ENCODE measurements at places on chromosomes 12 and 14.

- no peak for DNase-seq
These were observed 20.3 kb upstream of the ADIPOR2 start for GRCh38 chr12:1670358-1671268.

DNA sequence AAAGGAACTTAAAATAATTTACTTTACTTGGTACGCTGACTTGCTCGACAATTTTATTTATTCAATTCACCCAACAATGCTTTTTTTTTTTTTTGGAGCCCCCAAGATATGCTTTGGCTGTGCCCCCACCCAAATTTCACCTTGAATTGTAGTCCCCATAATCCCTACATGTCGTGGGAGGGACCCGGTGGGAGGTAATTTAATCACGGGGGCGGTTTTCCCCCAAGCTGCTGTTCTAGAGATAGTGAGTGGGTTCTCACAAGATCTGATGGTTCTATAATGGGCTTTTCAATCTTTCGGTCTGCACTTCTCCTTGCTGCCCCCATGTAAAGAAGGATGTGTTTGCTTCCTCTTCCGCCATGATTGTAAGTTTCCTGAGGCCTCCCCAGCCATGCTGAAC is 10.4 kb downstream of the FGD6 start:
- no peak for DNase-seq

GRCh38 chr12:95790917-95791849 is 619 bp upstream of the NTN4 start:
- DNase-seq, result peak; percentile 14

GRCh38 chr12:93990832-93991803 is 157.3 kb upstream of the PLXNC1 start:
- no peak for DNase-seq

DNA sequence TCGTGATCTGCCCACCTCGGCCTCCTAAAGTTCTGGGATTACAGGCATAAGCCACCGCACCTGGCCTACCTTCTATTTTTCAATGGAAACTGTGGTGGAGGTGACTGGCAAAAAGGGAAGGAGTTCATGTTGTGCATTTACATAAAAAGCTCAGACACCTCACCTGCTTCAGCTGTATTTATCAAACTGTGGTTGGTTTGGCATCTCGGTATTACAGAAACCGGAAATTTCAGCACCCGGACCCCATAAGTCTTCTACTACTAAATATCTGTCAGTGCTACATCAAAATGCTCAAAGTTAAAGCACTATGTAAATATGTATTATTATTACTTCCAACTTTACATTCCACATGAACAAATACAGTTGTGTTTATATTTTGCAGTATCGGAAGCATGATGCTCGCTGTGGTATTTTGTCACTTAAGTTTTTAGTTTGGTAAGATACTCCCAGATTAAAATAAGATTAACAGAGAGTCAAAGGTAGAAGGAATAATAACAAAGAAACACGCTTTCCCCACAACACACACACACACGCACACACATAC is 95.4 kb downstream of the ITPR2 start:
- no peak for DNase-seq

GRCh38 chr12:111025301-111025700 is 104.9 kb upstream of the MYL2 start:
- no peak for DNase-seq

- no peak for DNase-seq
These were observed 100.2 kb downstream of the STAB2 start for GRCh38 chr12:103687253-103687652.

- no peak for DNase-seq
These were observed 62.4 kb downstream of the SCN8A start for GRCh38 chr12:51653431-51653830.

GRCh38 chr14:58574623-58575022 is 63.1 kb upstream of the DACT1 start:
- DNase-seq, result no peak

GRCh38 chr12:87820524-87821202 is 208.5 kb downstream of the C12orf50 start:
- DNase-seq, result no peak

- no peak for DNase-seq
These were observed 22.5 kb upstream of the NKX2-8 start for GRCh38 chr14:36604757-36605505.

DNA sequence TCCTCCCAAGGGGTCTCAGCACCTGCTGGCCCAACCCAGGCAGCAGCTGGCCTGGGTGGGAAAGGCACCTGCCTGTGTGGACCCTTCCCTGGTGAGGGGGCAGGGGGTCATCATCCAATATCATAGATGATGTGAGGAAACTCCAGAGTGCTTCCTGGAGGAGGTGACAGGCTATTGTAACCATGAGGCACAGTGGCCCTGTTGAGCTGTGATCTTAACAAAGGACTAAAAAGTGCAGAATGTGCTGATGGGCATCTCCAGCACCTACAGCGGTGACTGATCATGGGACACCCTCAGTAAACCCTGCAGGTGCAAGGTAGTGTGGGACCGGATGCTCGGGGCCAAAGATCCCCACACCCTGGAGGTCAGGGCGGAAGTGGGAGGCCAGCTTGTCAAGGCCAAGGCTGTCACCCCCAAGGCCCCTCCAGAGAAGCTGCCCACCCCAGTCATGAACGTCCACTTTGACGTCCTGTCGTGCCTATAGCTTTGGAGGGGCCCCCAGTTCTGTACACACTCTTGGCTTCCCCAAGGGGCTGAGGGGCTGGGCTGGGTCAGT is 7.5 kb downstream of the MMP17 start:
- DNase-seq, result no peak

DNA sequence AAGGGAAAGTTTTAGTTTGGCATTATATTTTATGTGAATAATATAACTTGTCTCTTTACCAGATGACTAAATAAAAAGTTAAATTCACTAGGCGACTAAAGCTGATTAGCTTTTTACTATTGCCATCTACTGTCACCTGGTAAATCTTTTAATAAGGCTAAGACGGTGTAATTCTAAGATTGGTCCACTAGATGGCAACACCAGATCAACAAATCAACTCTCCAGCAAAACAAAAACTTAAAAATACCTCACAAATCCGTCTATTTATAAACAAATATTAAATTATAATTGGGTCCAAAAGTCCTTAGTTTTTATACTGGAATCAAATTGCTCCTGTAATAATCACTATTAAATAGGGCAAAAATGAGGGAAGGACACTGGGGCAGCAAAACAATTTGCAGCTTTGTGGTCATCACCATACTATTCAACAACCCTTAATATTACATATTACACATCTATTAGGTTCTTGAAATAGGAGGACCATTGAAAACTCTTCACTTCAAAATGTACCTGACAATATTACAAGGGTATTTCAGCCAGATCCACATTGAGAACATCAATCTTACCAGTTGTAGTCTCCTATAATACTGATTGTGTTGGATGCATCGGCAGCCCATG is 47.9 kb downstream of the GALC start:
- DNase-seq, result peak; percentile 59

- DNase-seq, result peak; percentile 72
These were observed at the start of gene PNP for GRCh38 chr14:20469242-20469889. PNP (plus strand) TSS chr14:20469406; CDS start chr14:20469525, 119 bp downstream.

GRCh38 chr12:93134893-93135285 is 205.8 kb upstream of the EEA1 start:
- no peak for DNase-seq

- no peak for DNase-seq
These were observed 484.4 kb downstream of the ATP23 start for GRCh38 chr12:58425481-58426392.

GRCh38 chr12:55060470-55060869 is 40.7 kb downstream of the NEUROD4 start:
- no peak for DNase-seq

- DNase-seq, result peak; percentile 53
These were observed 4.8 kb upstream of the SNRNP35 start for GRCh38 chr12:123453165-123453564.

GRCh38 chr12:65876898-65877721 is 52.8 kb downstream of the HMGA2 start:
- no peak for DNase-seq

- DNase-seq, result no peak
These were observed 5.3 kb upstream of the LRRC10 start for GRCh38 chr12:69616025-69616424.

- no peak for DNase-seq
These were observed 15.3 kb upstream of the BDKRB2 start for GRCh38 chr14:96189281-96189711.

DNA sequence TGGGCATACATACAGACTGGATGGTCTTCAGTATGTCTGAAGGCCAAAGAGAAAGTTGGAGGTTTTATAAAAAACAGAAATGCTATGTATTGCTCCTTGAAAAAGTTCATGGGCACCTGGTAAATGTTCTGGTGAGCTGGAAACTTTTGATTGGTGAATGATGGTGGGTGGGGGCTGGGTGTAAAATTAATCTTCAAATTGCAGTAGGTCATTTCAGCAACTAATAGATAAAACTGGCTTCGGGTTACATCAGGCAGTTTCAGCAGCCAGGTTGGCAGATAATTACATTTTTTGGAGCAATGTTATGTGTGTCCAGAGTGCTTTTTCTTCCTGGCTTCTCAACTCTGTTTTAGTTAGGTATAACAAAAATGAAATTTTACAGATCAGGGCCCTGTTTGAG is 35.3 kb downstream of the SDR9C7 start:
- no peak for DNase-seq

- DNase-seq, result peak; percentile 52
These were observed at the start of gene RILPL1 for GRCh38 chr12:123533672-123534643. RILPL1 (minus strand) TSS chr12:123533719; CDS start chr12:123533482, 237 bp downstream.

DNA sequence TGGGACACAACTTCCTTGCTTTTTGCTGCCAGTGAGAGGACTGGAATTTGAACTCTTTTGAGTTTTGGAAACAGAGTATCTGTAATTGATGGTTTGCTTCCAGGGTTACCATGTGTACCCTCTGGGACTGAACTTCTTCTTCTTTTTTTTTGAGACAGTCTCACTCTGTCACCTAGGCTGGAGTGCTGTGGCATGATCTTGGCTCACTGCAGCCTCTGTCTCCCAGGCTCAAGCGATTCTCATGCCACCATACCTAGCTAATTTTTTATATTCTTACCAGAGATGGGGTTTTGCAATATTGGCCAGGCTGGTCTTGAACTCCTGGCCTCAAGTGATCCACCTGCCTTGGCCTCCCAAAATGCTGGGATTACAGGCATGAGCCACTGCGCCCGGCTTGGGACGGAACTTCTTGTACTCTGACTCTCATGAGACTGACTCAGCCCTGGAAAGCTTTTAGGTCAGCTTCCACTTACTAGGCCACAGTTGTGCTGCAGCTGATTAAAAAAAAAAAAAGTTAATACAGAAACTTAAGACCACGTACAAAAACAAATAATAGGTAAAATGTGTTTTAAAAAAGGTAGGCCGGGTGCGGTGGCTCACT is 15.8 kb downstream of the SEL1L start:
- no peak for DNase-seq

- peak; percentile 32 for DNase-seq
These were observed 86.3 kb downstream of the VWF start for GRCh38 chr12:6038160-6038559.

GRCh38 chr14:92754966-92755365 is 6.5 kb upstream of the LGMN start:
- no peak for DNase-seq

DNA sequence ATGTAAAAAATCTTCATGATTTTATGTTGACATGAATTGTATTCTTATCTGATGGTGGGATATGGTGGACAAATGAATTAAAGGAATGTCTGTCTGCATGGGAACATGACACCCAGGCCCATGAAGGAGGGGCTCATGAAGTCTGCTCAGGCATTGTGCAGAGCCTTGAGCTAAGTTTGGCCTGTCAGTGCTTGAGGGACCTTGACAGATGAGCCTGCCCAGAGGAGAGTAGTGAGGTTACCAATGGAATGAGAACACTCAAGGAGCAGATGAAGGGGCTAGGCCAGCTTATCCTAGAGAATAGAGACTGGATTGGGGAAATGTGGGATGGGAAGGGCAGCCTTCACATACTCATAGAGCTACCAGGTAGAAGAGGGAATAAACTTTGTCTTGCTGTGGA is 68.8 kb downstream of the TMX1 start:
- DNase-seq, result no peak
